ENCODE measurements at places on chromosomes 12 and 14.

GRCh38 chr12:76519538-76519937, 40.0 kb downstream of the OSBPL8 start:
- no peak for DNase-seq

DNA sequence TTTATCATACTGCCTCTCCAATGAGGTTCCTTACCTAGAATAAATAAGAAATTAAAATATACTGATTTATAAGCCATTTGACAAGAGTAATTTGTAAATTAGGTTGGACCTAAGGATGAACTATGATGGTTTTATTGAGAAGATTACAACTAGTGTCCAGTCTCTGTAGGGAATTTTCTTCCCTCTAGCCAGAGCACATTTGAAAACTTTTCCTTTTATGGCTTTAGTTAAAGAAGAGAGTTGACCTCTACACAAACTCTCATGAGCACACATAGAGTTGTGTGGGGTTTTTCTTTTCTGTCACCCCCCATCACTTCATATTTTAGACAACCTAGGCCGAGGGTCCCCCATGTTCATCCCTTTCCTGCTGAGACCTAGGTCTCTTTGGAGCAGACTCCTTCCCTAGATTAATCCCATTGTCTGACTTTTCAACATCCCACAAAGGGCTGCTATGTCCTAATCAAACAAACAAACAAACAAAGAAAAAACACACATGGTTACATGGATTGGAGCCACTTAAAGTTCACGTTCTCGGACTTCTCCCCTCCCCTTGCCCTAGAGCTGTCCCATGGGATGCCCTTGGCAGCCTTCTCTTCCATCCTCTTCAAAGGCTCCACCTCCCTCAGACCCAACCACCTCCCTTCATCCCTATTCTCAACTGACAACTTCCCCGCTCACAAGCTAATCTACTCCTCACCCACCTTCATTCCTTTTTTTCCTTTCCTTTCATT, 40.7 kb downstream of the GPR135 start:
- DNase-seq, result no peak

DNA sequence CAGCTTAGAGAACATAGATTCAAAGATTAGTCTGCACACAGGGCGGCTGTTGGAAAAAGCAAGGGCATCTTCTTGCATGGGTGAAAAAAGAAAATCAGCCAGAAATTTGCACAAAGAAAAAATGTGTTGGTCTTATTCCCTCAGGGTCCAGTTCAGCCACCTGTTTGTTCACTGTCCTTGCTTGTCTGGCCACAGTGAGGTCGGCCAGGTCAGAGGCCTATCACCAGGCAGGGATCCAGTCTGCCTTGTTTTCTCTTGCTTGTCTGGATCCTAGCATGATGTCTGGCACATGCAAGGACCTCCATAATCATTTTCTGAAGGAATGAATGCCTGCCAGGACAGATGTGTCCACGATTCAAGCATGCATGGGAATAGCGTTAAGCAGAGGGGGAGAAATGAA, 359.1 kb upstream of the TBX3 start:
- DNase-seq, result no peak

- no peak for DNase-seq
Observed at GRCh38 chr14:59398841-59399240, 66.3 kb downstream of the GPR135 start.

DNA sequence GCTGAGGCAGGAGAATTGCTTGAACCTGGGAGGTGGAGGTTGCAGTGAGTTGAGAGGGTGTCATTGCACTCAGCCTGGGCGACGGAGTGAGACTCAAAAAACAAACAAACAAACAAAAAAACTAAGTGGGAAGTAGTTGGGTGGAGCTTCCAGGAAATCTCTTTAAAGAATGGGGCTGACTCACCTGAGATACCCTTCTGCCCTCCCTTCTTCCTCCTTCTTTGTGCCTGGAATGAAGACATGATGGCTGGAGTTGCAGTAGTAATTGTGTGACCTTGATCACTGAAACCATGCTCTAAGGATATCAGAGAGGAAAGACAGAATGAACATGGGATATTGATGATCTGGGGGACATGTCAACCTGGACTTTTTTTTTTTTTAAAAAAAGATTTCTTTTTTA, 87.6 kb upstream of the MED13L start:
- no peak for DNase-seq

DNA sequence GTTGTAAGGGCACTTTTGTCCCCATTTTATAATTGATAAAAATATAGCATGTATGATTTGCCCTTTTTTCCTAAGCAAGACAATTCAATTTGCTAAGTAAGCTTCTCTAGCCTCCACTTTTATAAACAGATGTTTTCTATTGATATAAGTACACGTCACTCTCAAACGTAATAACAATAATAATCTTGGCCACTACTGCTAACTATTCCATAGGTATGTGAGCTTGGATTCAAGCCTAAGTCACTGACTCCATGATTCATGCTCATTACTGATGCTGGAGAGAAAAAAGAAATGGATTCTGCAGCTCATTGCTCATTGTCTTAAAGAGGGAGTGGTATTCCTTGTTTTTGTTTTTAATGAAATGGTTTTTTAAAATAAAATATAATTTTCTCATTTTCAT, 661.0 kb downstream of the GALC start:
- DNase-seq, result no peak

DNA sequence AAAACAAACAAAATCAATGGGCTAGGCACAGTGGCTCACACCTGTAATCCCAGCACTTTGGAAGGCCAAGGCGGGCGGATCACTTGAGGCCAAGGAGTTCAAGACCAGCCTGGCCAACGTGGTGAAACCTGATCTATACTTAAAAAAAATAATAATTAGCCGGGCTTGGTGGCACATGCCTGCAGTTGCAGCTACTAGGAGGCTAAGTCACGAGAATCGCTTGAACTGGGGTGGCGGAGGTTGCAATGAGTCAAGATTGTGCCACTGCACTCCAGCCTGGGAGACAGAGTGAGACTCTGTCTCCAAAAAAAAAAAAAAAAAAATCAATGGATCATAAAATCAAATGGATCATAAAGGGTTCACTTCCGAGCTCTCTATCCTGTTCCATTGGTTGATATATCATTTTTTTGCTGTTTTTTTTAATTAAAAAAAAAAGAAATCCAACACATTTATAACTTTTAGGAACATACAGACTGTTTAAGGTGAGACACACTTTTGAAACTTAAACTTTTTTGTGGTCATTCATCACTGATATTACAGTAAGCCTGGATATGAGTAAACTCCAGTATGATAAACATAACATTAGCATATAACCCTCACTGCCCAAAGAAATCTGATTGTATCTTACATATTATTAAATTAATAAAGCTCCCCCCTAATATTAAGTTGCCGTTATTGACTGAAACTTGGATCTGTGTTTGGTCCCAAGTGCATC, 22.1 kb downstream of the MOK start:
- no peak for DNase-seq

GRCh38 chr12:79841248-79841877, 93.5 kb downstream of the PPP1R12A start:
- DNase-seq, result no peak

- DNase-seq, result no peak
Observed at GRCh38 chr12:90972226-90972625, 17.2 kb upstream of the CCER1 start.

DNA sequence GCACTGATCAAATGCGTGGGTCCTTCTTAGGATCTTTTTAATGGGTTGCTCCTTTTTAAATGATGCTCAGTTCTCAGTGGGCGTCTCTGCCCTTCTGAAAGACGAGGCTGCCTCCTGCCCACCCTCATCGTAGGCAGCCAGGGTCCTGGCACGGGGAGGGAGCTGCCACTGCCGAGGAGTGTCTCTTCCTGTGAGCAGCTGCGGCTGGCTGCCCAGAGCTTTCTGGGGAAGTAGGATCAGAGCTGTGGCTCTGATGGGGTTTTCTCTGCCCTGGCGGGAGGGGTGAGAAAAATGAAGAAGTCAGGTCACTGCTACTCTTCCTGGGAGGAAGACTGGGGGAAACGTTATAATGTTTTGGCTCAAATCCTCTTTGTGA, 31.1 kb upstream of the BEGAIN start:
- DNase-seq, result no peak

DNA sequence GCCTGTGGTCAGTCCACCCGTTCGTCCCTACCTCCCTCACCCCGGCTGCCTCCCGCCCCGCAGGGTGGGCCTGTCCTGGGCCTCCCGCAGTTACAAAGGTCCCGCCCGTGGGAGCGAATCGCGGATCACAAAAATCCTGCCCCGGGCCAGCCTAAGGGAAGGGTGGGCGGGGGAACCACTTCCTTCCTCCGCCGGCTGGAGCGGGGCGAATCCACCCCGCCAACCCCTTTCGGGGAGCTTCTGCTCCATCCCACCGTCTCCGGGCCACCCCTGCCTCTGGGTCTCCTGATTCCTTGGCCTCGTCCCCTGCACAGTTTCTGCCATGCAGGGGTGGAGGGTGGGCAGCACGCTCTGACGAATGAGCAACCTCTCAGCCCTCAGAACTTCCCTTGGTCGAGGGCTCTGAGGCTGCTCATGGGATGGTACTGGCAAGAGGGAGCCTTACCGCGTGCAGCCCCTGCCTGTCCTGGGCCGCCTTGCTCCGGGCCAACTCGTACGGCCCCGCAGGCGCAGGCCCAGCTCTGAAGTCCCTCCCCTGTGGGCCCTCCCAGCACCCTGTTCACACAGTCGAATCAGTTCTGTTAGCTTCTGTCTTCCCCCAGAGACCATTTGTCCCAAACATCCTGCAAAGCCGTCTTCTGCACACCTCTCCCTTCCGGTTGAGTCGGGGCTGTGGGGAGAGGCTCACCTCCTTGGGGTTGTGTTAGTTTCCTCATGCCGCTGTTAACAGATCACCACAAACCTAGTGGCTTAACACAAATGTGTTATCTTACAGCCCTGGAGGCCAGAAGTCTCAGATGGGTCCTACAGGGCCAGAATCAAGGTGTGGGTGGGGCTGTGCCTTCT, 589 bp upstream of the HVCN1 start:
- peak; percentile 48 for DNase-seq
